ENCODE measurements at places on chromosomes 7 and 10.

DNA sequence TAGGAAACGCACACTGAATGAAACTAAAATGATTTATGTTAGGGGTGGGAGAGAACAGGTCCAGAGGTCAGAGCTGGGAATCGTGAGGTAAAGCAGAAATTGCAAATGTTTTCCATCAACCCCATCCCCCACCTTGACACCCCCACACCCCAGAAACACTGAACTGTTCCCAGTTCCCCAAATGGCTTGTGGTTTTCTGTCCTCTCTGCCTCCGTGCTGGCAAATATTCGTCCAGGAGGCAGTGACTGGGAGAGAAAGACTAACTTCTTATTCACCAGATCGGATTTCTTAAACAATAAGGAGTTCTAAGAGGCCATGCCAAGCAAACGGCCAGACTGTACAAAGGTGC, 730 bp upstream of the RASSF4 start:
- H3K27me3 ChIP-seq: no peaks in the 10 kb centered on the region
- H3K36me3 ChIP-seq: peaks cover 6% of the 10 kb centered on the region
- peaks cover 95% of the 10 kb centered on the region for H3K4me1 ChIP-seq
- no peak for DNase-seq

DNA sequence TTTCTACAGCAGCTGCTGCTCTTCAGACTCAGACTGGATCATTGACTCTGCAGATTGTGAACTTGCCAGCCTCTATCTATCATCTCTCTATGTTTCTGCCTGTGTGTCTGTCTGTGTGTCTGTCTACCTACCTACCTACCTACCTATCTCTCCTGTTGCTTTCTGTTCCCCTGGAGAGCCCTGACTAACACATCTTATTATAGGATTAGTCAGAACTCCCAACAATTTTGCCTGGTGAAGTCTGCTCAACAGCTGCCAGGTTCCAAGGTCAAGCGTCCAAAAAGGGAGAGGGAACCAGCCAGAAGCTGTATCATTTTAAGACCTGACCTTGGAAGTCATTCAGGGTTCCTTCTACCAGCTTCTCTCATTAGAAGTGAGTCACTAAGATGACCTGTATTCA, 579.0 kb upstream of the DPP6 start:
- no peak for DNase-seq
- peak overlapping the region; percentile 69 for H3K27ac ChIP-seq
- no peak overlapping the region for H3K4me3 ChIP-seq
- H3K27me3 ChIP-seq: peaks cover 3% of the 10 kb centered on the region
- H3K4me1 ChIP-seq: peaks cover 4% of the 10 kb centered on the region

DNA sequence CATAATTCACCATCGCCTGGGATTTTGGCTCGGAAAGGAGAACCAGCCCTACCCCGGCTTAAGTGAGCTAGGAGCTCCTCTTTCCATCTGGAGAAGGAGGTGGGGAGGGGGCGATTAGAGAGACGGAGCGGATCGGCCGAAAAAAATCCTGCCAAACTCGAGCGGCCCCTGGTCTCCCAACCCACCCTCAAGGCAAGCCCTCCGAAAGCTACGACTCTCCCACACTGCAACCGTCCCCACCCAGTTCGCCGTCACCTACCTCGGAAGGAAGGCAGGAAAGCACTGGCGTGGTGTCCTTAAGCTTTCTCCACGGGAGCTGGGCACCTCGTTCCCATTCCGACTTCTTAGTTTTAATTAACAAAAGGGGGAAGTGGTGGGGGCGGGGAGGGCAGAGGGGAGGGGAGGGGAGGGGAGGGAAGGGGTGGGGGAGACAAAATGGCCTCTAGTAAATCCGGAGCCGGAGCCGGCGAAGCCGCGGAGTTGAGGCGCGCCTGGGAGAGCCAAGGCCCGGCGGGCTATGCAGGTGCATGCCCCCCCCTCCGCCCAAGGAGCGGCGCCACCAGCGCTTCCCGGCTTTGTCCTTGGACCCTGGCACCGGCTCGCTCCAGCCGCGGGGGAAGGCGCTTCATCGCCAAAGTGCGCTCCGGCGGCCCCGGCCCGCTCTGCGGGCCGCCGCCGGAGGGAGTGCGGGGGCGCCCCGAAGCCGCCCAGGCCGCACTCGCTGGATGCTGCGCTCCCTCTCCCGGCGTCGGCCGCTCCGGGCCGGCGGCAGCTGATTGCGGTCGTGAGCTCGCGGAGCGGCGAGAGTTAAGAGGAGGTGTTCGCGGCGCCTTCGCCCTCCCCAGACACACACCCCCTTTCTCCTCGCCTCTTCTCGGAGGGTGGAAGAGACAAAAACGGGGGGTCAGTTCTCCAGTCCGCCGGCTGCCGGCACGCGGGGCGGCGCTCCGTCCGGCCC, at the start of gene LRRC4:
Gene LRRC4, minus strand, starts transcription at position 784 of the 958 bp plus-strand sequence. CDS start 797 bp downstream, outside the sequence.
- no peaks in the 10 kb centered on the region for H3K36me3 ChIP-seq
- peaks cover 43% of the 10 kb centered on the region for H3K4me1 ChIP-seq
- no peak for DNase-seq
- H3K4me3 ChIP-seq: peak within 1 kb of the TSS; percentile 73
- peak within 1 kb of the TSS; percentile 50 for H3K27ac ChIP-seq

DNA sequence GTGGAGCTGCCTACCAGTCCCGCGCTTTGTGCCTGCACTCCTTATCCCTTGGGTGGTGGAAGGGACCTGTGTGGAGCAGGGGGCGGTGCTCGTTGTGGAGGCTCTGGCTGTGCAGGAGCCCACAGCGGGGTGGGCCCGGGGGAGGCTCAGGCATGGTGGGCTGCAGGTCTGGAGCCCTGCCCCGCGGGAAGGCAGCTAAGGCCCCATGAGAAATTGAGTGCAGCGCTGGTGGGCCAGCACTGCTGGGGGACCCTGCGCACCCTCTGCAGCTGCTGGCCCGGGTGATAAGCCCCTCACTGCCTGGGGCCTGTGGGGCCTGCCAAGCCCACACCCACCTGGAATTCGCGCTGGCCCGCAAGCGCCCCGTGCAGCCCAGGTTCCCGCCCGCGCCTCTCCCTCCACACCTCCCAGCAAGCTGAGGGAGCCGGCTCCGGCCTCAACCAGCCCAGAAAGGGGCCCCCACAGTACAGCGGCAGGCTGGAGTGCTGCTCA, 859.6 kb upstream of the KCND2 start:
- H3K4me1 ChIP-seq: no peaks in the 10 kb centered on the region
- H3K4me3 ChIP-seq: no peak overlapping the region
- H3K27me3 ChIP-seq: no peaks in the 10 kb centered on the region
- H3K36me3 ChIP-seq: no peaks in the 10 kb centered on the region
- DNase-seq: no peak
- H3K27ac ChIP-seq: no peak overlapping the region

DNA sequence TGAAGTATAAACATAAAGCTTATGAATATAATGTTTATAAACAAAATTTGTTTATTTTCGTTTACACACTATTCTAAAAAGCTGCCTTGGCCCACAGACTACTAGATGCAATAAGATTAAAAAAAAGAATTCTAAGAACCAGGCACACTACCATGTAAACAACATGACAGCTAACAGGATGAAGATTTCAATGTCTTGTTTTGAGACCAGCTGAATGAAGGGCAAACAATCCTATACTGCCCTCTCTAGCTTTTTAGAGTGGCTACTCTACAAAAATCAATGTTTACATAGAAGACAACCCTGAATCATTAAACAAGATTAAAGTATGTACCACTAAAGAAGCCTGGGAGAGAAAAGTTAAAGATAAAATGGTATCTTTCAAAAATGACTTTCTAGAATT, 38.6 kb downstream of the SLC25A40 start:
- no peak overlapping the region for H3K4me3 ChIP-seq
- H3K36me3 ChIP-seq: peaks cover 17% of the 10 kb centered on the region
- no peaks in the 10 kb centered on the region for H3K27me3 ChIP-seq

DNA sequence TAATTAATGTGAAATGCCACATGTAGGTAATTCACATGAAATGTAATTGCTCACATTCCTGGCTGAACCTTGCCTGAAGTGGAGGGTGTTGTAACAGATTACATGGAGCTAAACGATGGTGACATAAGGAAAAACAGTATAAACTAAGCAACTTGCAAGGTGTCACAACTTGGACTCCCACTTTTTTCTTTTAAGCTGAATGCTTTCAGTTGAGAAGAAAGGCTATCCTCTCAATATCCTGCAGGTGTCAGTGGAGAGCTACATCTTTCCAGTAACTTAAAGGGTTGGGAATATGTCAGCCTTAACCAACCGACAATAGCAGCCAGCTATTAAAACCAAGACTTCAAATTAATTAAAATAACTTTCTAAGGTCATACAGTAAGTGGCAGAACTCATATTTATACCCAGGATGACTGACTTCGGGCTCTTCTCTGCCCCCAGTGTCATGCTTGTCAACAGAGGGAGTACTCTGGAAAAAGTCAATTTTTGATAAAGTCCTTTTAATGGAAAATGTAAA, 33.7 kb downstream of the NRBF2 start:
- DNase-seq: no peak
- H3K4me1 ChIP-seq: peaks cover 32% of the 10 kb centered on the region
- no peaks in the 10 kb centered on the region for H3K27me3 ChIP-seq
- H3K4me3 ChIP-seq: no peak overlapping the region
